IPS DF 6.9 (cell line): ENCODE measurements at places on chromosomes 13 and 19.

DNA sequence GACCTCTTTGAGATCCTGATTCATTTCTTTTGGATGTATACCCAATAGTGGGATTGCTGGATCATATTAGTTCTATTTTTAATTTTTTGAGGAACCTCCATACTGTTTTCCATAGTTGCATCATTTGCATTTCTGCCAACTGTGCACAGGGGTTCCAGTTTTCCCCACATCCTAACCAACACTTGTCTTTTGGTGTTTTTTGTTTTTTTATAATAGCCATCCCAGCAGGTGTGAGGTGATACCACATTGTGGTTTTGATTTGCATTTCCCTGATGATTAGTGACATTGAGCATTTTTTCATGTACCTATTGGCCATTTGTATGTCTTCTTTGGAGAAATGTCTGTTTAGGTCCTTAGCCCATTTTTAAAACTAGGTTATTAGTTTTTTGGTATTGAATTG, 18.8 kb upstream of the GPR183 start:
- no peak for DNase-seq

GRCh38 chr19:30420316-30420715, 48.1 kb downstream of the ZNF536 start:
- no peak for DNase-seq

- no peak for DNase-seq
Measured at GRCh38 chr19:38084196-38084595, 139.8 kb downstream of the DPF1 start.

- no peak for DNase-seq
Measured at GRCh38 chr13:76213423-76213904, 577.3 kb downstream of the LMO7 start.

DNA sequence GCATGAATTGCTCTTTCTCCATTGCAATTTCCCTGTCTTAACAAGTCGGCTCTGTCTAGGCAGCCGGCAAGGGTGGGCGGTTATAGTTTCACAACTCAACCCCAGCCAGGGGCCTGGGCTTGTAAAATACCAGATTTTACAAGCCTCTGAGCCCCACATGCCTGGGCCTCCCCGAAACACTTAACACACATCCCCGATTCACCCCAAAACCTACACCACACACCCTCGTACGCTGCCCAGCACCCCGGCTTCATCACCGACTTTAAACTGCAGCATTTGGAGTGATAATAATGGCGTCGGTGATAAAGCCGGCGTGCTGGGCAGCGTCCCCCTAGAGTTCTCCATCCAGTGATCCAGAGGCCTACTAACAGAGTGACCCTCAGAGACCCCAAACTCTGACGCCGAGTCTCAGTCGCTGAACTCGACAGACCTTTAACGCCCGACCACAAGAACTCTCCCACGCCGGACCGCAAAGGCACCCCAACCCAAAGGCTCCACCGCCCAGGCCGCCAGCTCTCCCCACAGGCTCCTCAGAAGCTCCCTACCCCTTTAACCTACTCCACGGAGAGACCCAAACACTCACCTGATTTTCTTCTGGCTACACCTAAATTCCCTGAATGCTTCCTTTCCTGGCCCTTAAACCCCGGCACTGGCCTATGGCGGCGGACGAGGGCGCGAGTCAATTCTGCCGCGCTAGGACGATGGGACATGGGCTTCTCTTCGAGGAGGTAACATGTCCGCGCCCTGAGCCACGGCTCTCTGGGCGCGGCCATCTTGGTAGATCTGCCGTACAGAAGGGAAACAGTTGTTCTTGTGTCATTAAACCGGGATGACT, at the start of gene ZNF649:
Gene ZNF649, minus strand, starts transcription at position 687 of the 835 bp plus-strand sequence. CDS start 4,910 bp downstream, outside the sequence.
- no peak for DNase-seq

DNA sequence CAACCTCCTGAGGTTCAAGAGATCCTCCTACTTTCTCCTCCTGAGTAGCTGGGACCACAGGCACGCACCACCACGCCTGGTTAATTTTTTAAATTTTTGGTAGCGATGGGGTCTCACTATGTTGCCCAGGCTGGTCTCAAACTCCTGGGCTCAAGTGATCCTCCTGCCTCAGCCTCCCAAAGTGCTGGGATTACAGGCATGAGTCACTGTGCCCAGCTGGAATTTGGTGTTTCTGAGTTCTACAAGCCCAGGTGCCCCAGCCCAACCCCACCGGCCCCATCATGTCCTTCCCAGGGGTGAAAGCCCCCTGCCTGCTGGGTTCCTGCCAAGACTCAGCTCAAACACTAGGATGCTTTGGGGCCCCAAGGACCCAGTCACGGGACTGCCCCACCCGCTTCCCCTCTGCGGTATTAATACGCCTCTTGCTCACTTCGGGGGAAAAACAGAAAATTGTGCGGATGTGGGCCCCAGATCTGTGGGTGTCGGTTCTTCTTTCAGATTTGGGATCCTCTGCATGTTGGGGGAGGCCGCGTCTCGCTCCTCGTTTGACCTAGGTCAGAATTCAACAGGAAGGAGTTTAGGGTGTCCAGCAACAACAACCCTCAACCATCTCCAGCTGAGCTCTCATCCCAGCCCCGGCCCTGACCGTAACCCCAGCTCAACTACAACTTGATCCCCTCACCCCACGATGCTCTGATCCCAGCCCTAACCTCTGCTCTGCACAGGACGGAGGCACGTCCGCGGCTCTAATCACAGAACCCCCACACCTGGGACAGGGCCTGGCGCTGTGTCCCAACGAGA, 3.7 kb upstream of the FCER2 start:
- no peak for DNase-seq

DNA sequence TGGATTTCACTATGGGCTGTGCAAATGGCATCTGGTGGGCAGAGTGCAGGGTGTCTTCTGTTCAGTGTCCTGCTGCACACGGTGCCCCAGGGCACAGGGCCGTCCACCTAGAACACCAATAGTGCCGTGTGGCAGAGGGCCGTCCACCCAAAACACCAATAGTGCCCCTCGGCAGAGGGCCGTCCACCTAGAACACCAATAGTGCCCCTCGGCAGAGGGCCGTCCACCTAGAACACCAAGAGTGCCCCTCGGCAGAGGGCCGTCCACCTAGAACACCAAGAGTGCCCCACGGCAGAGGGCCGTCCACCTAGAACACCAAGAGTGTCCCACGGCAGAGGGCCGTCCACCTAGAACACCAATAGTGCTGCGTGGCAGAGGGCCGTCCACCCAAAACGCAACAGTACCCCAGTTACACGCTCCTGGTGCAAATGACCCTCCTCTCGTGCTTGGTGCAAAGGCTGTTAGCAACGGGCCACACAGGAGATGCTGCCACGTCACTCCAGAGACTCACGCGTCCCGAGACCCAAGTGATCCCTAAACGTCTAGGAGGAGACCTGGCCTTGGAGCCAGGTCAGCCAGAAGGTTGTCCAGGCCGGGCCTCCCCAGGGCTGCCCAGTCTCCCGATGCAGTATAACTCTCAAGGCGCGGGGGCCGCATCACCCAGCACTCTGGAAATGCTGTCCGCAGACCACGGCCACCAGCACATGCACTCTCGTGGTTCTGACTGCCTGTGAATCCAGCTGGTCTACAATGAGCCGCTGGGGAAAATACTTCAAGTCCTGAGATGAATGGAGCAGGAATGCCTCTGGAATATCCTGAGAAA, 51.5 kb downstream of the RASA3 start:
- no peak for DNase-seq

DNA sequence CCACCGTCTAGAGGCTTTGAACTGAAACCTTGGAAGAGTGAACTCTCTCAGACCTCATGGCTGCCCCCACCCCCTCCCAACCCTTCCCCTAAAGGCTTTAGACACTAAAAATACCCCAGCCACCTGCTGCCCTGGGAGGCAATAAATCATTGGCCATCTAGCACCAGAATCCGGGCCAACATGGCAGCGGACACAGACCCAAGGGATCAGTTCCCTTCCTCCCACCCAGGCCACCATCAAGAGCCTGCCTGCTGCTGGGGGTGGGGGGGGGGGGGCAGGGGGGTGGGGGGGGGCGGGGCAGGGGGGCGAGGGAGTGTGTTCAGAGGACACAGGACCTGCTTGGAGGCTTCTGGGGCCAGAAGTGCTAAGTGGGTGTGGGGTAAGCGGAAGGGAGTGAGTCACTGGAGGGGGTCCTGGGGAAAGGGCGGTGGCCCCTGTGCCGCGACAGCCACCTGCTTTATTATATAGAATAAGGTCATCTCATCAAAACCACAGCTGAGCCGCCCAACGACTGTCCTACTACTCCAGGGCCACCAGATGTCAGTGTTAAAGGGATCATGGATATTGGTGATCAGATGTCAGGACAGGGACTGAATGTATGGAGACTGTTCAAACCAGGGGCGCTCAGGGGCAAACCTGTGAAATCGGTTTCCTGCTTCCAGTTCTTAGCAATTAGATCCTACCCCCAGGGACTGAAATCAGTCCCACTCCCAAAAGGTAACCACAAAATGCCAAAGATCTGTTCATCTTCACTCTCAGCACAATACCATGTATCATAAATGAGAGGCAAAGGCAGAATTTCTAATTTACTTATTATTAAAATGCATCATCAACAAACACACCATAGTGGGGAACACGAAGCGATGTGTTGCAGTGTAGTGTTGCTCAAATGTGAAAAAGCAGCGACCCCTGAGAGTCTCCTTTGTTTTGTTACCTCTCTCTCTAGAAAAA, 24.3 kb downstream of the ARL11 start:
- DNase-seq = no peak

DNA sequence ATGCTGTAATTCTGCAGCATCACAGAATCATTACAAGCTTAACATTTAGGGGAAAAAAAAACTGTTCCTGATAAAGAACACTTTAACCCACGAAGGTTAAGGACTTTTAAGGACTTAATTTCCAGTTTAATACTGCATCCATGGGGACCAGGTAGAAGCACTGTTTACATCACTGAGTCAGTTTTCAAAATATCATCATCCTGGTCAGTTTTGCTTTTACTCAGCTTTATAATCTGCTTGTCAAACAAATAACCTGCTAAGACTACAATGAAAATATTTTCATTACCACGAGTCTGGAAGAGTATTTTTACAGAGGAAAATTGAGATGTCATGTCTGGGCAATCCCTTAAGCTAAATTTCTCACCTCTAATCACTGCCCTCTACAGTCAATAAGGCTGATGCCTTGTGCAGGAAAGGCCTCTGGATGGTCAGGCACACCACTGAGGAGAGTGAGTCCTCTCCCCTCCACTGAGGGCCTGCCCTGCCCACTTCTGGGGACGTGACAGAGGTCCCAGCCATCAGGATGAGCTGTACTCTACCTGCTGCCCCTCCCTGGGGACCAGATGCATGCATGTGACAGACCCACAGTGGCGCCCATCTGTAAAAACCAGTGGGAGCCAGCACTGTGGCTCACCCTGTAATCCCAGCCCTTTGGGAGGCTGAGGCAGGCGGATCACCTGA, 31.0 kb downstream of the FOXO1 start:
- DNase-seq = no peak

DNA sequence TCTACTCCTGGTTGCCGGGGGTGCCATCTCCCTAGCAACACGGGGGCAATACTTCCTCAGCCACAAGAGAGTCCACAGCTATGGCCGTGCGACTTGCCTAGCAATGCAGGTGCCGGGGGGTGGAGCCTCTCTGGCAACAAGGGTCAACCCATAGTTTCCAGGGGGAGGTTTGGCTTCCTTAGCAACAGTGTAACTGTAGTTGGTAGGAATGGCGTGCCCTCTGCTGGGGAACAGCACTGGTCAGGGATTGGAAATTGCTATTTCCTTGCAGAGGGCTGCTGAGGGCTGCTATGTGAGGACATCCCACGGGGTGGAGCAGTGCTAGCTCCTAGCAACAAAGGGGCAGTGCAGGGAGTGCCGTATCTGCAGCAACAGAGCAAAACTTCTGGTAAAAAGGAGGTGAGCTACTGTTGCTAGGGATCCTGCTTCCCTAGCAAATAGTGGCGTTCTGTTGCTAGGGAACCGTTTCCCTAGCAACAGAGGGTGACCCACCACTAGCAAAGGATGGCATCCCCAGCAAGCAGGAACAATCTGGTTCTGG, 7.0 kb upstream of the TMC4 start:
- no peak for DNase-seq

- DNase-seq = no peak
Measured at GRCh38 chr13:110353339-110353977, 46.4 kb downstream of the COL4A2 start.
